GM23338 (cell line): ENCODE measurements at places on chromosomes 16 and 17. TPM values are rescaled to one million over a fixed set of nuclear protein-coding genes. Genes with fewer than 3 reads are reported as not detected.

DNA sequence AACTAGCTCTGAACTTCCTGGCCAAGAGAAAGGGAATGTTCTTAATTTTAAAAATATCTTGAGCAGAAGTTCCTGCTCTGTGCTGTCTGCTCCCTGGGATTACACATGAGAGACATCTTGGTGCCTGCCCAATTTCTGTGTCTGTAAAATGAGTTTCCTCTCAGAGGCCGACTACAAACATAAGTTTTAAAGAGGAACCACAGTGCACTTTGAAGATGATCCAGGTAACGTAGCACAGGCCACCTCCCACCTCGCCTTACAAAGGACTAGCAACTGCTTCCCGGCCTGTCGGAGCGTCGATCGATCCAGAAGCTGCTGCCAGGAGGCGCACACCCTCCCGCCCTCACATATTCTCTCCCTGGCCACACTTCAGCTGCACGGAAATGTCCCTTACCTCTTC is 55.0 kb upstream of the ATP2A3 start:
- H3K4me1 ChIP-seq = no peaks in the 10 kb centered on the region
- H3K27ac ChIP-seq = no peak overlapping the region; the same call in 1 of the 2 replicates
- H3K4me3 ChIP-seq = no peak overlapping the region
- no peak for DNase-seq
- peaks cover 3% of the 10 kb centered on the region for H3K36me3 ChIP-seq
- H3K27me3 ChIP-seq = no peaks in the 10 kb centered on the region

DNA sequence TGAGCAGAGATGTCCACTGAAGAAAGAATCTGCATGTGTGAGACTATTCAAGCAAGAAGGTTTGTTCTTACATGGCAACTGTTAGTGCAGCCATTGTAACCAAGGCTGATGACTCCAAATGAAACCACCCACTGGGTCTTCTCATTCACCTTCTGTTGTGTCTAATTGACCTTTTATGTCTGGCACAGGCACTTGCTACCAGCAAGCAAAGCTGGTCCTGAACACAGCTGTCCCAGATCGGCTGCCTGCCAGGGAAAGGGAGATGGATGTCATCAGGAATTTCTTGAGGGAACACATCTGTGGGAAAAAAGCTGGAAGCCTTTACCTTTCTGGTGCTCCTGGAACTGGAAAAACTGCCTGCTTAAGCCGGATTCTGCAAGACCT is 3.6 kb downstream of the CDC6 start:
- no peak overlapping the region for H3K27ac ChIP-seq
- no peaks in the 10 kb centered on the region for H3K27me3 ChIP-seq
- H3K4me3 ChIP-seq = no peak overlapping the region
- peaks cover 55% of the 10 kb centered on the region for H3K36me3 ChIP-seq
- DNase-seq = no peak

DNA sequence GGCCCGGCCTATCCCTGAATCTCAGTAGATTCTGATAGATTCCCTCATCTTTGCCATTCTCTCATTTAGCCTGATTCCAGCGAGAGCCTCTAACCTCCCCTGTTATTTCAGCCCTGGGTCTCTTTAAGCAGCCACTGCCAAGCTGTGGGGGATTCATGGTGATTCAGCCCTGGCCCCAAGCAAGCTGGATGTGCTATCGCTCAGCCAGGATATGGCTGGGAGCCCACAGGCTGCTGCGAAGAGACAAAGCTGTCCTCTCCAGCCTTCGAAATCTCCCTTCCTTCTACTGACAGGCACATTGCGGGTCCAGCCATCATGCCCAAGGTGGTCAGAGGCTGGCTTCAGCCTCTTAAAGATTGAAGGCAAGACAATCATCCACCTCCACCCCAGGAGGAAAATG is 394.1 kb downstream of the SOX9 start:
- no peaks in the 10 kb centered on the region for H3K36me3 ChIP-seq
- H3K27ac ChIP-seq = no peak overlapping the region
- no peaks in the 10 kb centered on the region for H3K27me3 ChIP-seq
- H3K4me1 ChIP-seq = peaks cover 25% of the 10 kb centered on the region
- DNase-seq = no peak

PPL gene
- total RNA-seq = 26.1 and 31.7 TPM in 2 replicates

DNA sequence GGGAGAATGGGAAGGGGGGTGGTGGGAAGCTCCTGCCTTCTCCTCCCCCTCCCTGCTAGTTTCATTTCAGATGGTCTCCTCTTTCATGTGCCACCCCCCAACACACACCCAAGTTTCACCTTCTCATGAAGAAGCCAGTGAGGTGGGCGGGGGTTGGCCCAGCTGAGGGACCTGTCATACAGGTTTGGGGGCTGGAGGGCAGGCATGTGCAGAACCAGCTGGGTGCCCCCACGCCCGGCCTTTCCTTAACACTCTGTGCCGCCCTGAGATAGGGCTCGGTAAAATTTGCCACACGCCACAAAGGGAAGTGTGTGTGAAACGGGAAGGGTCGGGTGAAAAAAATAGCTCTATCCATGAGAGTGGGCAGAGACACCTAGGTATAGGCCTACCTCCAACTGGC is 57.4 kb downstream of the PIPOX start:
- no peak overlapping the region for H3K27ac ChIP-seq
- H3K36me3 ChIP-seq = peaks cover 5% of the 10 kb centered on the region; the same call in 1 of the 2 replicates
- DNase-seq = no peak
- H3K4me1 ChIP-seq = no peaks in the 10 kb centered on the region

DNA sequence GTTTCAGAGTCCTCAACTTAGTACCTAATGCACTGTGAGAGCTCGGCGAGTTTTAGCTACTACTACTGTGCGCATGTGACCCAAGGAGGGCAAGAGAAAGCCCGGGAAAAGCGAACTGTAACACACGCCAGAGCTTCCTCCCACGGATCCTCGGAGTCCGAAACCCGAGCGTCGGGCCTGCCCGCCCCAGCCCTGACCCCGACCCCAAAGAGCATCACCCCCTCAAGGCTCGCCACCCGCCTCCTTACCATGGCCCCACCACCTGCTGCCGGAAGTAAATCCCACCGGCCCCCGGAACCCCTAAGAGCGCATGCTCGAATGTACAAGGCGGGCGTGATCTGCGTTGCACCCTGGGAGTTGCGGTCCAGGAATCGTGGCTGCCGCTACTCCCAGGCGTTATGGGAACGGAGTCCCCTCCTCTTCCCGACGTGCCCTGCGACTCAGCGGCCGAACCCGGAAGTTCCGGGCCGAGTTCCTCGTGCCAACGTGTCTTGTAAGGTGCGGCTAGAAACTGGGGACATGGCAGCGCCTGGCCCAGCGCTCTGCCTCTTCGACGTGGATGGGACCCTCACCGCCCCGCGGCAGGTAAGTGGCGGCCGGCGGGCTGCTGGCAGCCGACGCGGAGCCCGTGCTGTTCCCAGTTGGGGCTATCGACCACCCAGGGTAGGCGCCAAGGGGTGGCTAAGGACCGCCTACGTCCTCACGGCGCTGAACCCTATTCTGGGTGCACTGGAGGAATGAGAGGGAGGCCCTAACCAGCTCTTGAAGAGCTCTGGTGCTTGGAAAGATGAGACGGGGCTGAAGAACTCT is at the start of the genes PMM2 and TMEM186:
TSS of gene PMM2 (plus strand) at position 476 of the 810 bp plus-strand sequence. CDS start at position 520, 44 bp downstream.
TSS of gene TMEM186 (minus strand) at position 276 of the 810 bp plus-strand sequence. CDS start at position 251, 25 bp downstream.
- H3K27ac ChIP-seq = peak within 1 kb of the TSS; percentile 53; the same call in 1 of the 2 replicates
- DNase-seq = peak; percentile 99
- H3K27me3 ChIP-seq = no peaks in the 10 kb centered on the region
